ENCODE measurements at places on chromosomes 4 and X.
A peak's percentile ranks its signal among the peaks of the same experiment; 100 is the strongest.

DNA sequence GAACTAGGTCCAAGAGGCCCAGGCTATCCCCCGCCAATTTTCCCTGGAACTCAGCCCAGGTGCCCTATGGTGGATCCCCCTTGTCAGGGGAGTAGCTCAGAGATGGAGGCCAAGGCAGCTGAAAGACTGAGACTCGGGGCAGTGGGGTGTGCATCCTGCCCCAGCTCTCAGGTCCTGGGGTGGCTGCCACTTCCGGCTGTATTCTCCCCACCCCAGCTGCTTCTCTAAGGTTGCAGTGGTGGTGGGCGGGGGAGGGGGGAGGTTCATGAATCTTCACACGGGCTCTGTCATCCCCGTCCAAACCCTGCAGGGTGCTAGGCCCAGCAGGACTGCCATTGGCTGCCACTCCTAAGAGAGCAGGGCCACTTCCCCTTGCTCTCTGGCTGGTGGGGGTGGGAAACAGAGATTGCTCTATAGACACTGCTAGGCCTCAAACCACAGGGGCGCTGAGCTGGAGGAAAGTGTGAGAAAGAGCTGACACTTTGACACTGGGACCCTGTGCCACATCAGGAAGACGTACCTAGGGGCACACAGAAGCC is 1.5 kb downstream of the SASH3 start:
- ATAC-seq, result peak; percentile 42

DNA sequence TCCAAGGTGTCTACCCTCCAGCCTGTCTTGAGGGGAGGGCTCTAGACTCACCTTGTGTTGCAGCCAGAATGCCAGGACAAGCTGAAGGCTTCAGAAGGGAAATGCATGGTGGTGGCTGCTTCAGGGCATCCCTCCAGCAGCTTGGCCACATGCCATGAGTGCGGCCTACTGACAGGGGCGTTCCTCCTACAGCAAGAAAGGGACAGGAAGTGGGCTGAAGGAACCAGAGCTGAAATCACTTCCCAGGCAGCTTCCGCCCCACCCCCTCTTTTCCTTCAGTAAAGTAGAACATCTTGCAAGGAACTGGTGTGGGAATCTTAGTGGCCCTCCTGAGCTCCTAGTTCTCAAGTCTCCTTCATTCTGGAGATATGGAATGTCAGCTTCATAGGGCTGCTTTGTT is 167.5 kb upstream of the DGKK start:
- no peak for ATAC-seq

- ATAC-seq, result no peak
Observed at GRCh38 chrX:71215338-71215912, 7.6 kb upstream of the GJB1 start.

DNA sequence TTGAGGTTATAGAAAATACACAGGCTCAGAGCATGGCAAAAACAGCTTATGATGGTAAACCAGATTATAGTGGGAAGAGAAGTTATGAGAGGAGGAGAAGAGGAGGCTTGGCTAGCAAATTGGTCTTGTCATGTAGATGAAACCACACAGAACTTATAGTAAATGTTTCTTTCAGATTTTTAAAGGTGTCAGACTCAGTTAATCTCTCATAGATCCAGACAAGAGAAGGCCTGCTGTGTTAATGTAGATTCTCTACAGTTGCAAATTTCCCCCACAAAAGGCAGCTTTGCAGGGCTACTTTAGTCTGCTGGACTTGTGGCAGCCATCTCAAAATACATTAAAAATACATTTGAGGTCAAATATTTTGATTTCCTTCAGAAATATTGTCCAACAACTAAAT is 1731.7 kb downstream of the ARAP2 start:
- ATAC-seq, result no peak

DNA sequence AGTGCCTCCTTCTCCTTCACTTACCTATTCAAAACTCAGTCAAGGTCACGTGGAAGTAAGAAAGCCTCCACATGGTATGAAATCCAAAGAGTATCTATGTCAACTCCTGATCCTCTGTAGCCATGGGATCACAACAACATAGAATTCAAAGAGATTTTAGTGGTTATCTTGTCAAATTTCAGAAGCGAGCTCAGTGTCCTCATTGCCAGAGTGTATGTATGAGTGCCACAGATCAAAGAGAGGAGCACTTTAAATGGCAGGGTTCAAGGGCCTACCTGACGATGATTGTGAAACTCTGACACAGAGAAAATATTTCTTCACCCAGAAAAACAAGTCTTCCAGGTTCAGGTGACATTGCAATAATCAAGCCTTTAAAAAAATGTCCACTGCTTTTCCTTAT is 1.2 kb upstream of the ACE2 start:
- ATAC-seq, result no peak

GRCh38 chr4:89625599-89626293 is 211.2 kb downstream of the SNCA start:
- ATAC-seq, result no peak

- peak; percentile 62 for ATAC-seq
Observed at GRCh38 chr4:20433097-20433705, 181.5 kb downstream of the SLIT2 start.

Measured in motor neuron (in vitro differentiated cells).